CD4-positive, alpha-beta T cell treated with Interleukin-17A for 1 hour (primary cell): ENCODE measurements at places on chromosomes 13 and 19.

- no peak for DNase-seq
Observed at GRCh38 chr19:55101261-55101660, 16.2 kb downstream of the PPP1R12C start.

DNA sequence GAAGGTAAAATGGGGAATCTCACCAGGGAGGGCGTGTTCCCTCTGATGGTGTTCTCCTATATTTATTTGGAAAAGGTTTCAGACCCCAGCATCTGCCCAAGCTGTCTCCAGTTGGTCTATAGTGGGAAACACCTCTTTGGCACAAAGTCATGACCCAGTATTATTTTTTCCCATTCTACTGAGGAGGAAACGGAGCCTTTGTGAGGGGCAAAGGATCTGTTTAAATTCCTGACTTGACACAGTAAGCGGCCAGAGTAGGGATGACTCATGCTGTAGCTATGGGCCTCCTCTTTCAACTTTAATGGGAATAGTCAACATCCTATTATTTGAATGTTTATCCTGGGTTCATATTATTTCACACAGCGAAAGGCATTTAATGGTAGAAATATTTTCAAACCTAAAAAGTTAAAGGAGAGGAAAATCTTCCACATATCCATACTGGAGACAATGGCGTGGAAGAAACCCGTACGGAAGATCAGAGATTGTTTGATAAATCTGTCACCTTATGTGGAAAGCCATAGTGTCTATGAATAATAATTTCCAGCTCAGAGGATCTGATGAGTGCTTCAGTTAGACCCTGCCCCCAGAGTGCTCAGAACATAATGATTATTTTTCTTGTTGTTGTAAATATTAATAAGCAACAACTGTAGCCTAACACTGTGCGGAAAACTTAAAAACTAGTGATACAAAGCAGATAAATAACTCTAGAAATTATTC, 126.0 kb downstream of the FOXO1 start:
- no peak for DNase-seq

DNA sequence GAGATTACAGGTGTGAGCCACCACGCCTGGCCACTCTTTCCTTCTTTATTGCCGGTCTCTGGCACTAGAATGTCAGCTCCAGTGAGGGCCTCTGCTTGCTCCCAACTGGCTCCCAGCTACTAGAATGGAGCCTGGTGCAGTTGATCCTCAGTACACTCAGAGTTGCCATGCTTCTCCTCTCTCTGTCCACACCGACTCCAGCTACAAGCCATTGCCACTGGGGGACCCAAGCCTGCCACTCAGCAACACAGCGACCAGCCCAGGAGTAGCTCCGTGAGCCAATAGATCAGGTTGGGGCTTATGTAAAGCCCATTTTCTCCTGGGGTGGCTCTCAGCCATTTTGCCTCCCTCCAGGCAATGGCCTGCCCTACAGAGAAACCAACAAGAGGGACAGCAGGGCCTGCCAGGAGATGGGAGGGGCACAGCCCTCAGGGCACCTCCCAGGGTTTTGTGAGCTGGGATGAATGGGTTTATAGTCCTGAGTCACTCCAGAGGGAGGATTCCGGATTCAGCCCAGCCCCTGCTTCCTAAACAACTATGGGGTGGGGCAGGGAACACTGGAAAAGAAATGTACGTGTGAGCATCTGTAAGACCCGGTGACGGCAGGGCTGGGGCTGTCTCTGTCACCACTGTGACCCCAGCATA, 36.5 kb downstream of the OPA3 start:
- no peak for DNase-seq

DNA sequence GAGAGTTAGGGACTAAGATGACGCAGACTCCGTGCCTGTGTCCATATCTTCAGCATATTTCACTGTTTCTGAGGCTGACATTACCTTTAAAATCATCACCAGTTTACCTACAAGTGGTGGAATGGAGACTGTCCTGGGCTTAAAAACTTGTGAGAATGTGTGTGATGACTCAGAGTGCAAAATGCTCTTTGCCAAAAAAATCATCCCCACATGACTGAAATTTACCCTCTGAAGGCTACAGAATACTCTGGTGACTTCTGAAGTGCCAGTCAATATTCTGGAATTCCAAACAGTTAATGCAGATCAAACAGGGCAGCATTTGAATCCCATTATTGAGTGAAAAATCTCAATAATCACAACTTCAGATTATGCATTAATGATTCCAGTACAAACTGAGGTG, 901.4 kb downstream of the EFNB2 start:
- DNase-seq: no peak

DNA sequence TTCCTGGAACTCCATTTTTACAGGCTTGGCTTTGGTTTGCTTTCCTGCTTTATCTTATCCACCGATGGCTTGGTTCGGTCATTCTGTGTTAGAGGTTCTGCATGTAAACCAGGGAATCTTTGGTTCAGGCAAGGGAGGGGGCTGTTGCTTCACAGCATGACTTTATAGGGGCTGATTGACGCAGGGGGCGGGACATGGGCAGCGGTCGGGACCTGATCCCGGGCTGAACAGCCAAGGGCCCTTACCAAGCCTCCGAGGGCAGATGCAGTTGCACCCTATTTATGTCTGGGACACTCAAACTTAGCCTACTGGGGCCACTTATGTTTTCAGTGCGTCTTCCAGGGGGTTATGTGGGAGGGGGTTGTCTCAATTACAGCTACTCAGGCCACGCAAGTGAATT, 312.4 kb downstream of the ZNF536 start:
- DNase-seq: no peak

DNA sequence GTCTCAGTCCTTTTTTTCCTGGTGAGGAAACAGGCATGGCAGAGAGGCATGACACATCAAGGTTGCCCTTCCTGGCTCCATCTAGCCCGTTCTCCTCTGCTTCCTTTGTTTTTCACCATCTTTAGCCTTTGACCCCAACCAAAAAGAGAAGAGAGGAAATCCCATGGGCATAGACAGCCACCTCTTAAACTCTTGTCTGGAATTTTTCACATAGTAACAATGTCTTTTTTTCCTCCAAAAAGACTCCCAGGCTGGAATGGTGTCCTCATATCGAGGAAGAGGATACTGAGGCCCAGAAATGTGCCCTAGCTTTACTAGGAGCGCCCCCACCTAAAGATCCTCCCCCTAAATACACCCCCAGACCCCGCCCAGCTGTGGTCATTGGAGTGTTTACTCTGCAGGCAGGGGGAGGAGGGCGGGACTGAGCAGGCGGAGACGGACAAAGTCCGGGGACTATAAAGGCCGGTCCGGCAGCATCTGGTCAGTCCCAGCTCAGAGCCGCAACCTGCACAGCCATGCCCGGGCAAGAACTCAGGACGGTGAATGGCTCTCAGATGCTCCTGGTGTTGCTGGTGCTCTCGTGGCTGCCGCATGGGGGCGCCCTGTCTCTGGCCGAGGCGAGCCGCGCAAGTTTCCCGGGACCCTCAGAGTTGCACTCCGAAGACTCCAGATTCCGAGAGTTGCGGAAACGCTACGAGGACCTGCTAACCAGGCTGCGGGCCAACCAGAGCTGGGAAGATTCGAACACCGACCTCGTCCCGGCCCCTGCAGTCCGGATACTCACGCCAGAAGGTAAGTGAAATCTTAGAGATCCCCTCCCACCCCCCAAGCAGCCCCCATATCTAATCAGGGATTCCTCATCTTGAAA, at the start of gene GDF15:
Gene GDF15, plus strand, starts transcription at position 484 of the 868 bp plus-strand sequence. Its CDS starts 32 bp downstream, at position 516.
- no peak for DNase-seq

DNA sequence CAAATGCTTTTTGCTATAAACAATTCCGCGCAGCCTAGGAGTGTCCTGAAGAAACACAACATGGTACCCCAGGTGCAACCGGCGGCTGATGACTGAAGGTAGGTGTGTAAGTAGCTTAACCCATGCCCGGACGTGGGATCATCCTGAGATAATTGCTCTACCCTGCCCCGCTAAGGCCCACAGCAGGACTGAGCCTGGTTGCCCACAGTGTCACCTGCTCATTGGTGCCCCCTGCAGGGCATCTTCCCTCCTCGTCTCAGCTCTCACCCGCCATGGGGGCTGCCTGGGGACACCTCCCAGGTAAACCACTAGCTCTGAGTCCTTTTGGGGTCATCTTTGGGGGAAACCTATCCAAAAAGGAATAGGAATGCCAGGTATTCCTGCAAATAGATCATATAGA, 22.3 kb downstream of the TMEM161A start:
- DNase-seq: peak; percentile 52

GRCh38 chr13:46947425-46948191, 50.8 kb upstream of the HTR2A start:
- DNase-seq: no peak

GRCh38 chr13:80612804-80613203, 271.9 kb upstream of the SPRY2 start:
- DNase-seq: no peak

DNA sequence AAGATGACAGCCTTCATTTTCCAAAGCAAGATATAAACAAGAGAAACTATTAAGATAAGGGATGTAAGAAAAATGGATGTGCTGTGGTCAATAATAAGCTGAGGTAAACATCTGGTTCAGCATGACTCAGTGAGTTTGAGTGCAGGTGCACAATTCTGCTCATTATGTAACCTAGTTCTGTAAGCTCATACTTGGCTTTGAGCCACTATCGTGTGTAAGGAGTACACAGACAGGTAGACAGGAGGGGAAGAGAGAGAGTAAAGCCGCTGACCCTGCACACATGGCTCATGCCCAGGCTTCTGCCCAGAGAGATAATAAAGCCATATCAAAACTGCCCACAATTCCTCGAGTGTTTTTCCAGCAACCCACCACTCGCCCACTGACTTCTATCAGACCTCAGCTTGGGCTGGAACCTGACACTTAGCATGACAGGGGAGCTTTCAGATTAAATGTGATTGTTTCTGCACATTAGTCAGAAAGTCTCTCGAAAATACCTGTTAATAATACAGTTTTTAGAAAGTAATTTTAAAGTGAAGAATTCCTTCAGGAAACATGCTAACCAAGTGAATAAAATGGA, 51.7 kb downstream of the ZNF91 start:
- no peak for DNase-seq

DNA sequence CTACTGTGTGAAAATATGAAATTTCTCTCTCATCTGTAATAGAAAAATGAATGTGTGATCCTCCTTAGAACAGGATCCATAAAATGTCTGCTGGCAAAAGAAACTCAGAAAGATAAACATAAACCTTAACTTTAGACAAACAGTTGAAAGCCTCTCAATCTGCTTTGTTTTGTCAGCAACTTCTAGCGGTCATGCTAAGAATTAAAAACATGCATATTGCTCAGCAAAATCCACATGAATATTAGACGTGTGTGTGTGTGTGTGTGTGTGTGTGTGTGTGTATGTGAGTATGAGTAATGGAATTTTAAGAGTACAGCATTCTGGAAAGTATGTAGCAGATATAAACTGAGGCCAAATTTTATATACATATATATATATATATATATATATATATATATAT, 1779.2 kb upstream of the MIR17HG start:
- DNase-seq: no peak

- DNase-seq: no peak
Observed at GRCh38 chr13:79468819-79469218, 12.1 kb upstream of the NDFIP2 start.

DNA sequence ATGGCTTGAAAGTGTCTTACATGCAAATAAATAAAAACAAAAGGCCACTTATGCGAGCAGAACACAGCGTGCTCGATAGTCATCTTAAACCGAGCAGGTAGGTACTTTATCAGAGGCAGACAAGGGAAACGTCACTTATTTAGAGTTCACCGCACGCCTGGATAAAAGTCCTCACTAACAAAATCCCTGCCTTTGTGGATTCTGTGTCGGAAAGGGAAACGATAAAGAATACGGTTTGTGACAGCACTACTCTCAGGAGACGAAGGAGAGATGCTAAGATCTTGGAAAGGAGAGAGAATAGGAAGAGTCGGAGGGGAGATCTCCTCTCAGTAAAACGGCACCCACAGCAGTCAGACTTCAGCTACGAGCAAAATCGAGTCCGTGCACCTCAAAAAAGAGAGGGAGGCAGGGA, 581 bp downstream of the RCBTB1 start:
- DNase-seq: peak; percentile 9

GRCh38 chr19:56301155-56301554, 13.5 kb downstream of the ZSCAN5A start:
- no peak for DNase-seq

DNA sequence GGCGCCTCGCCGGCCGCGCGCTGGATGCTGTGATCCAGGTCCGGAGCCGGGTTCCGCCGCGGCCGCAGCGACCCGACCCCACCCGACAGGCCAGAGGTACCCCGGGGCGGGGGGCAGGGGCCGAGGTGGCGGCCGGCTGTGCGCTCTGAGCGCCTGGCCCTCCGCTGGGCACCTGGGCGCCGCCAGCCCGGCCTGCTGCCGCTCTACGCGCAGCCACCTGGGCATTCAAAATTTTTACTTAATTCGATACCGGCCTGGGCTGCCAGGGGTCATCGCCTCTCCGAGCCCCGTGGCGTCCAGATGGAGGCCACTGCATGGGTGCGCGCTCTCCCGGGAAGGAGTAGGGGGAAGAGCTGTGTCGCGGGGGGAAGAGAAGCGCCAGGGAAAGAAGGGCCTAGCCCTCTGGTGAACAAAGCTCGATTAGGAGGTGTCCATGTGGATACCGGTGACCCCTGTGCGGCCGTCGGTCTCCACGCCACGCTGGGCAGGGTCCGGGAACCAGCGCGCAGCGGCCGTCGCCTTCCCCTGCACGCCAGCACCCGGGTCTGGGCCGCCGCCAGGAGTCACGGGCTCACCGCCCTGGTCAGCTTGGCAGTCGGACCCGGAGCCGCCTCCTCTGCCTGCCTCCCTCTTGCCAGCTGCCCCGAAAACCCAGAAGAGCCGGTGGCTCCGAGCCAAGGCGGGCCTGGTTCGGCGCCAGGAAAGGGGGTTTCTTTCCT, 666 bp downstream of the BIVM start:
- DNase-seq: no peak

- no peak for DNase-seq
Observed at GRCh38 chr19:5553892-5554291, 13.9 kb downstream of the TINCR start.

DNA sequence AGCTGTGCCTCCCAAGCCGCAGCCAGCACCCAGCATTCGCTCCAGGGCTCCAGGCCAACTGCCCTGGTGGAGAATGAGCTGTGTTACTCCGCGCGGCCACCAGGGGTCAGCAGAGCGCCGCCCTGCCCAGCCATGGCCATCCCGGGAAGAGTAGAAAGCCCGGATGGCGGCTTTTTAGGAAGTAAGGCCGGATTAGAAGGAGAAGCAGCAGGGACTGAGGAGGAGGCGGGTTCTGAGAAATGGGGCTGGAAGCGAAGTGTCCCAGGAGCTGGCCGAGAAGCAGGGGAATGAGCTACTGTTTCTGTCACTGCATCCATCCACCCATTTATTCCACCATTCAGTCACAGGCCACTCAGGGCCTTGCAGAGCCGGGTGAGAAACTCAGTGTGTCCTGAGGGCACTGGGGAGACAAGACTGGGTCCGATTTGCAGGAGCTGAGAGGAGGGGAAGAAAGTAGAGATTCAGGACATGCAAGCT, 6.6 kb upstream of the NPAS1 start:
- DNase-seq: peak; percentile 64

- DNase-seq: no peak
Observed at GRCh38 chr13:63954683-63955082, 2539.0 kb upstream of the PCDH20 start.
